ENCODE measurements at places on chromosomes 11 and 22.

GRCh38 chr11:1453611-1454034 lies 33.0 kb downstream of the MOB2 start:
- DNase-seq, result no peak

- DNase-seq, result no peak
These were observed 5.4 kb upstream of the MMP8 start for GRCh38 chr11:102729849-102730815.

DNA sequence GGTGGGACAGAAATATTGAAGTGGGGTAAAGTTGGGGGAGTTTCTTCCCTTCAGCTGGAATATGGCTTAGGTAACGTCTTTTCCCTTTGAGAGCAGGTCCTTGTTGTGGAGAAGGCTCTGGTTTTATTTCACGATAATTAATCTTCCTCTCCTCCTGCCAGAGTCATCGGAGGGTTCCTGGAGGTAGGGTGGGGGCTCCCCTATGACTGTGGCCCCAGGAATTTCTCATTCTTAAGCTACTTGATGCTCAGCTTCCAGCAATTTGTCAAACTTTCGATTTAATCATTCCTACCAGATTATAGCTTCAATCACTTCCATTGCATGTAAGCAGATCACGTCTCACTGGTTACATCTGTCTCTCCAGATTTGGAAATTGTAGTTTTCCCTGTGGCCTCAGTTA lies 242.8 kb upstream of the PLET1 start:
- no peak for DNase-seq

GRCh38 chr22:37112084-37112728 lies 2.7 kb upstream of the TMPRSS6 start:
- DNase-seq, result no peak

GRCh38 chr11:44002191-44003093 lies 45.3 kb upstream of the ACCSL start:
- no peak for DNase-seq

DNA sequence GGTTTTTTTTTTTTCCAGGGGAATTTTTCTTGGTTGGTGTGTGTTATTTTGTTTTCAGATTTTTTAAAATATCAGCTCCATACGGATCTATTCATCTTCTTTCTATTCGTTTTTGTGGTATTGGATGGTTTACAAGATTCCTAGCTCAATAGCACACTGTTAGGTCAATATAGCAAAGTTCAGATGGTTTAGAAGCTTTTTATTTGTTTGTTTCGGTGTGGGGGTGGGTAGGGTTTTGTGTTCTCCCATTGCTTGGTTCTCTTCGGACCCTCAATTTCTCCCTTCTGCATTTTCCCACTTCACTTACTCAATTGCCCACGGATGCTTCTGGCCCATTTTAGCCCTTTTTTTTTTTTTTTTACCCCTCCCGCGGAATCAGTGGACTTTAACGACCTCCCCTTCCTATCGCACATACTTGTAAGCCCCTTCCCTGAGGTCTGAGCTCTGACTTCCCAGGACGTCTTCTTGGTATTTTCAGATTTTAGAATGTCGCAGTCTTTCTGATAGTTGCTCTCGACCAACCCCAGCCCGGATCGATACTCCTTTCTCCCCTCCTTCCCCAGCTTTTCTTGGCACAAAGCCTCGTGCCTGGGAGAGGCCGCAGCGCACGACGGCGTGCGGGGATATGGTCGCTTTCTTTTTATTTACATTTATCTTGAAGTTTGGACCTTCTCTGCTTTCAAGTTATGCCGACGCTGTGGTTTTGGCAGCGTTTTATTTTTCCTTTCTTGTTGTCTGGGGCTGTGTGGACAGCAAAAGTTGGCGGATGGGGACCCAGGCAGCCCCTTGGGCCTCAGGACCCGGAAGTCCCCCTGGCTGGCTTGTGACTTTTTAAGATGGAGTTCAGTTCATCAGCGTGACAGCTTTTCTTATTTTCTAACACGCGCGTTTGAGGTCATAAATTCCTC lies 4.4 kb upstream of the SPDYC start:
- no peak for DNase-seq

Measured in NCI-H2227 treated with DMSO at 0.1 percent for 48 hours (cell line).